ENCODE measurements at places on chromosomes 5 and 9. TPM values are rescaled to one million over a fixed set of nuclear protein-coding genes. Genes with fewer than 3 reads are reported as not detected.
A peak's percentile ranks its signal among the peaks of the same experiment; 100 is the strongest.

DNA sequence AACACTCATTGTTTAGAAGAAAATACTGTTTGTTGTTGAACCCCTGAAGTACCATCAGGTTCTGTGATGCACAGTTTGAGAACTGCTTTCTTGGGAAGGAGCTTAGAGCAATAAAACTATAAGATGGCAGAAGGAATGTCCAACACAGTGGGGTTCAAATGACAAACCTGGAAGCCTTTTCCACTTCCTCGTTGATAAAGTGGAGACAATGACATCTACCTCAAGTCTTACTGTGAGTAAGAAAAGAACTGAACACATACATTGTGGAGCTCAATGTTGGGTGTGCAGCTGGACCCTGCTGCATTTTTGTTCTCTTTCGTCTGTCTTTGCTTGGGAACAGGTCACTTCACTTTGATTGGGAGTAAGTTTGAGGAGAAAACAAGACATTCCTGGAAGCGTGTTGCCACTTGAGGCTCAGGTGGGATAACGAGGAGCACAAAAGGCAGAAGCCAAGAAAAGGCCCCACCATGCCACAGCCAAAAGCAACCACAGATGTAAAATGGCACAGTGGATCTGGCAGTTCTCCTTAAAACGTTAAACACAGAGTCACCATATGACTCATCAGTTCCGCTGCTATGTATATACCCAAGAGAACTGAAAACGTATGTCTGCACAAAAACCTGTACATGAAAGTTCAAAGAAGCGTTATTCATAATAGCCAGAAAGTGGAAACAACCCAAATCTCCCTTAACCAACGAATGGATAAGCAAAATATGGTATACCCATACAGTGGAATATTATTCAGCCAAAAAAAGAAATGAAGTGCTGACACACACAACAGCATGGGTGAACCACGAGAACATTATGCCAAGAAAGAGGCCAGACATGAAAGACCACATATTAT lies 42.9 kb upstream of the SUB1 start:
- no peak for DNase-seq
- H3K27me3 ChIP-seq = no peaks in the 10 kb centered on the region
- no peak overlapping the region for H3K27ac ChIP-seq
- no peaks in the 10 kb centered on the region for H3K36me3 ChIP-seq
- no peaks in the 10 kb centered on the region for H3K4me1 ChIP-seq

DNA sequence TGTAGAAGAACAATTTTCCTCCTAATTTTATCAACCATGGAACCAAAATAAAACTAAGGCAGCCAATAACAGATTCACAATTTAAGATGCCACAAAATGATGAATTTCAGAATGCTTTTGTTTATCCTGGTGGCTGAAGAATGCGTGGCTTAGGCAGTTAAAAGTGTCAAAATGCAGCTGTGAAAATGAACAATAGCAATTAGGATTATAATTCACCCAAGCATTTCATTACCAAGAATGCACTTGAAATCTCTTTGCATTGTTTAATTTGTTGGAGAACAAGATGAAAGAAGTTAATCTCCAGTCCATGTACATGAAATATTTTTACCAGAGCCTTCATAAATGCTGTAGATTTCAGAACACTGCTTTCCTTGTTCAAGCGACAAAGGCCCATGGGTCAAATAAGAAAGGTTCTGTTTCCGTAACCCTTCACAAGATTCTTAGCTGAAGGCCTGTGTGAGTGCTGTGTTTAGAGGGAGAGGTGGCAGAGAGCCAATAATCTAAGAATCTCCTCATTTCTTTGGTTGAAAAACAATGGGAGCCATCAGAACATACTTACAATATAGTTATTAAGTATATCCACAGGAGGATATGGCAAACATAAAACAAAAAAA lies 39.3 kb downstream of the CLINT1 start:
- DNase-seq = no peak
- H3K4me1 ChIP-seq = peaks cover 2% of the 10 kb centered on the region
- H3K27me3 ChIP-seq = no peaks in the 10 kb centered on the region
- no peak overlapping the region for H3K4me3 ChIP-seq
- H3K36me3 ChIP-seq = peaks cover 4% of the 10 kb centered on the region

Gene SGTB
- polyA plus RNA-seq = 2.2 TPM

Gene SMU1
- 8.6 TPM for polyA plus RNA-seq

Gene HK3
- polyA plus RNA-seq = 0.30 TPM

DNA sequence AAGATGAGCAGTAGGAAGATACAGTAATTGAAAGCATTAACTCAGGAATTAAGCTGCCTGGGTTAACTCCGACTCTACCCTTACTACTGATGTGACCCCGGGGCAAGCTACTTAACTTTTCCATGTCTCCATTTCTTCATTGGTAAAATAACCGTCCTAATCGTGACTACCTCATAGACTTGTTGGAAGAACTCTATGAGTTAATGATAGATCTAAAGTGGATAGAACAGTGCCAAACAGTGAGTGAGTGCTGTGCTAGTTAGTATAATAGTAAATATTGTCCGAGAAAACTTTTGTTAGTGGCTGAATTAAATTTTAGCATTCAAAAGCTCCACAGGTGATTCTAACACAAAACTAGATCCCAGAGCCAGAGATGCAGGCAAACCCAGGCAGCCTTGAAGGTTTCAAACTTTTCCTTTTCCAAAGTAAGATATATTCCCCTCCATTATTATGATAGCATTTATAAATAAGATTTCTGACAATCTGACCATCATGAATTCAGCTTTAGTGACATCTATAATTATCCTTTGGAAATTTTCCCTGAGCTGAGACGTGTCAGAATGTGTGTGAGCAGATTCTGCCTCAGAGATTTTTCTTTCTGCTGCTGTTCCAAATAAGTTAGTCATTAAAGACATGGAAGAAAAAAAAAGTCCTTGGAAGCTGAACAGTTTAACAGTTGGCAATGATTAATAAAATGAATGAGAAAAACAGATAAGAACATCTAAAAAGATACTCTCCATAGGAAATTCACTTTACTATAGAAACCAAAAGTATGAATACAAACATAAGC lies 369.5 kb downstream of the PRELID2 start:
- H3K27ac ChIP-seq = no peak overlapping the region
- DNase-seq = peak; percentile 62
- H3K27me3 ChIP-seq = no peaks in the 10 kb centered on the region
- H3K36me3 ChIP-seq = no peaks in the 10 kb centered on the region
- H3K4me1 ChIP-seq = peaks cover 7% of the 10 kb centered on the region
- no peak overlapping the region for H3K4me3 ChIP-seq

DNA sequence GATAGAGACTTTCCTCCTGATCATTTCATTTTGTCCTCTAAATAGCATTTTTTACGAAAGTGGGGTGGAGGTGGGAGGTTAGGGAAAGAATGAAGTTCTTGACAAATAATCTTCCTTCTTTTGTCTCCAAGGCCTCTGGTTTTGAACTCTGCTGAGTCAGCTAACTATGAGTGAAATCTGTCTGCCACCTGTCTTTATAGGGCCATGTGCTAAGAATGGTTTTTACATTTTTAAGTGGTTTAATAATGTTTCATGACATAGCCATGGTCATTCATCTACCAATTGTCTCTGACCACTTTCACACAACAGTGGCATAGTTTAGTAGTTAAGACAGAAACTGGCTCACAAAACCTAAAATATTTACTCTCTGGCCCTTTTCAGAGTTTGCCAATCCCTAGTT lies 7.6 kb downstream of the MAN2A1 start:
- H3K27me3 ChIP-seq = no peaks in the 10 kb centered on the region
- DNase-seq = no peak
- H3K4me1 ChIP-seq = peaks cover 35% of the 10 kb centered on the region
- H3K4me3 ChIP-seq = no peak overlapping the region
- no peaks in the 10 kb centered on the region for H3K36me3 ChIP-seq

DNA sequence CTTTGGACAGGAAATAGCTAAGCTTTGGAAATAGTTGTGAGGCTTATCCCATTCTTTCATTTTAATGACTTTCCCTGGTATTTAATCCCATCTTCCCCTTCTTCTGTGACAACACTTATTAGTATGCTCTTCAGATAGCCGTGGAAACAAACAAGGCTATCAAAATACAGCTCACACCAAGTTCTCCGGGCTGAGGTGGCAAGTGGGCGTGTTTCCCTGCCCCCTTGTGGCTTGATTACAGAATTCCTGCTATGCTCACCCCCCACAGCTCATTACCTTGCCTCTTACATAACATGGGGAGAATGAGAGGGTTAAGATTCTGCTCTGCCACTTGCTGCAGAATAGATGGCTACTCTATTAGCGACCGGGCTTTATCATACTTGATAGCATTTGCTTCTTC lies 437.1 kb upstream of the TLE4 start:
- no peaks in the 10 kb centered on the region for H3K36me3 ChIP-seq
- H3K4me3 ChIP-seq = no peak overlapping the region
- H3K4me1 ChIP-seq = no peaks in the 10 kb centered on the region
- DNase-seq = no peak
- H3K27ac ChIP-seq = no peak overlapping the region

DNA sequence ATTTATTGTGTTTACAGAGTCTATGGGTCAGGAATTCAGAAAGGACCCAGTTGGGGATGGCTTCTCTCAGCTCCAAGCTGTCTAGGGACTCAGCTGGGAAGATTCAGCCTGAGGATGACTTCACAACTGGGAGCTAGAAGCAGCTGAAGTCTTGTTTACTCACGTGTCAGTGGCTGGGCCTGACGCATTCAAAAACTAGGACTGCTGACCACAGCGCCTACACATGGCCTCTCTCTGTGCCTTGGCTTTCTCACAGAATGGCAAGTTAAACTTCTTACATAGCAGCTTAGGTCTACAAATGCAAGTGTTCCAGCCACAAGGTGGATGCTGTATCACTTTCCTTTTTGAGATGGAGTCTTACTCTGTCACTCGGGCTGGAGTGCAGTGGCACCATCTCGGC lies 16.3 kb upstream of the PPP2CA start:
- H3K36me3 ChIP-seq = no peaks in the 10 kb centered on the region
- H3K27ac ChIP-seq = no peak overlapping the region
- H3K4me1 ChIP-seq = peaks cover 16% of the 10 kb centered on the region
- H3K4me3 ChIP-seq = no peak overlapping the region

DNA sequence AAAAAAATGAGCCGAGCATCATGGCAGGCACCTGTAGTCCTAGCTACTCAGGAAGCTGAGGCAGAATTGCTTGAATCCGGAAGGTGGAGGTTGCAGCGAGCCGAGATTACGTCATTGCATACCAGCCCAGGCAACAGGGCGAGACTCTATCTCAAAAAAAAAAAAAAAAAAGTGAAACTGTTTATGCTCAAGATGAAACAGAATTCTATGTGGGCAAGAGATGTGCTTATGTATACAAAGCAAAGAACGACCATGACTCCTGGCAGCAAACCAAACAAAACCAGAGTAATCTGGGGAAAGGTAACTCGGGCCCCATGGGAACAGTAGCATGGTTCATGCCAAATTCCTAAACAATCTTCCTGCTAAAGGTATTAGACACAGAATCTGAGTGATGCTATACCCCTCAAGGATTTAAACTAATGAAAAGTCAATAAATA lies 32.6 kb upstream of the PLAC8L1 start:
- peak; percentile 37 for DNase-seq
- H3K27me3 ChIP-seq = no peaks in the 10 kb centered on the region
- H3K36me3 ChIP-seq = peaks cover 41% of the 10 kb centered on the region
- no peak overlapping the region for H3K4me3 ChIP-seq
- no peaks in the 10 kb centered on the region for H3K4me1 ChIP-seq

GRCh38 chr9:37372839-37373238 lies 49.7 kb upstream of the GRHPR start:
- no peaks in the 10 kb centered on the region for H3K27me3 ChIP-seq
- no peaks in the 10 kb centered on the region for H3K36me3 ChIP-seq
- no peak overlapping the region for H3K4me3 ChIP-seq
- DNase-seq = no peak

GRCh38 chr9:72509635-72510034 lies 11.8 kb upstream of the TMC1 start:
- H3K36me3 ChIP-seq = no peaks in the 10 kb centered on the region
- no peak overlapping the region for H3K4me3 ChIP-seq
- no peak overlapping the region for H3K27ac ChIP-seq
- DNase-seq = no peak
- no peaks in the 10 kb centered on the region for H3K4me1 ChIP-seq

- peaks cover 3% of the 10 kb centered on the region for H3K36me3 ChIP-seq
Observed at GRCh38 chr5:131262953-131263541, 806 bp upstream of the CDC42SE2 start.

GRCh38 chr5:72618708-72619107 lies 111.5 kb upstream of the ZNF366 start:
- no peaks in the 10 kb centered on the region for H3K27me3 ChIP-seq
- H3K4me1 ChIP-seq = no peaks in the 10 kb centered on the region
- no peak overlapping the region for H3K4me3 ChIP-seq
- no peak for DNase-seq
- H3K27ac ChIP-seq = no peak overlapping the region

GRCh38 chr9:121718084-121718483 lies 66.7 kb downstream of the DAB2IP start:
- peak; percentile 32 for DNase-seq
- H3K4me3 ChIP-seq = no peak overlapping the region
- H3K36me3 ChIP-seq = no peaks in the 10 kb centered on the region
- no peak overlapping the region for H3K27ac ChIP-seq

- H3K36me3 ChIP-seq = no peaks in the 10 kb centered on the region
- no peak overlapping the region for H3K27ac ChIP-seq
- DNase-seq = no peak
- no peaks in the 10 kb centered on the region for H3K27me3 ChIP-seq
- H3K4me3 ChIP-seq = no peak overlapping the region
- no peaks in the 10 kb centered on the region for H3K4me1 ChIP-seq
Observed at GRCh38 chr5:118653183-118653582, 335.2 kb downstream of the DTWD2 start.

- H3K27ac ChIP-seq = no peak overlapping the region
- H3K36me3 ChIP-seq = no peaks in the 10 kb centered on the region
- H3K4me3 ChIP-seq = no peak overlapping the region
- H3K4me1 ChIP-seq = no peaks in the 10 kb centered on the region
Observed at GRCh38 chr9:111050819-111051218, 12.5 kb upstream of the LPAR1 start.

Gene AQP3
- 173 TPM for polyA plus RNA-seq

DNA sequence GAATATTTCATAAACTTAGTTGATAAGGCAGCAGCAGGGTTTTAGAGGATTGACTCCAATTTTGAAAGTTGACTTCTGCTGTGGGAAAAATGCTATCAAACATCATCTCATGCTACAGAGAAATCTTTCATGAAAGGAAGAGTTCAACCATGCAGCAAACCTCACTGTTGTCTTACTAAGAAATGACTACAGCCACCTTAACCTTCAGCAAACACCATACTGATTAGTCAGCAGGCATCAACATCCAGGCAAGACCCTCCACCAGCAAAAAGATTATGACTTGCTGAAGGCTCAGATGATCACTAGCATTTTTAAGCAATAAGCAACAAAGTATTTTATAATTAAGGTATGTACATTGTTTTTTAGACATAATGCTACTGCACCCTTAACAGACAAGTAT lies 7.6 kb downstream of the TMEM174 start:
- H3K36me3 ChIP-seq = no peaks in the 10 kb centered on the region
- H3K27me3 ChIP-seq = peaks cover 5% of the 10 kb centered on the region
- peaks cover 15% of the 10 kb centered on the region for H3K4me1 ChIP-seq
- DNase-seq = no peak
- H3K27ac ChIP-seq = no peak overlapping the region

Gene RETREG1
- polyA plus RNA-seq = 9.5 TPM

- no peak overlapping the region for H3K4me3 ChIP-seq
- no peak for DNase-seq
- H3K4me1 ChIP-seq = no peaks in the 10 kb centered on the region
- H3K27ac ChIP-seq = no peak overlapping the region
Observed at GRCh38 chr9:135835131-135835530, 72.2 kb downstream of the CAMSAP1 start.

GRCh38 chr9:20376731-20377375 lies 245.4 kb downstream of the MLLT3 start:
- peaks cover 2% of the 10 kb centered on the region for H3K36me3 ChIP-seq
- H3K27ac ChIP-seq = peak overlapping the region; percentile 35
- H3K4me3 ChIP-seq = no peak overlapping the region
- DNase-seq = no peak
- H3K27me3 ChIP-seq = no peaks in the 10 kb centered on the region

All from small intestine (tissue), 16 donors.